Fibroblast of skin of right biceps (primary cell): ENCODE measurements at places on chromosomes 13 and 19.

GRCh38 chr19:39325778-39326665, 5.4 kb upstream of the LRFN1 start:
- DNase-seq: no peak

- peak; percentile 65 for DNase-seq
Measured at GRCh38 chr13:97364031-97364430, 69.9 kb upstream of the RAP2A start.

- DNase-seq: no peak
Measured at GRCh38 chr19:42571116-42571515, 23.6 kb downstream of the CEACAM8 start.

DNA sequence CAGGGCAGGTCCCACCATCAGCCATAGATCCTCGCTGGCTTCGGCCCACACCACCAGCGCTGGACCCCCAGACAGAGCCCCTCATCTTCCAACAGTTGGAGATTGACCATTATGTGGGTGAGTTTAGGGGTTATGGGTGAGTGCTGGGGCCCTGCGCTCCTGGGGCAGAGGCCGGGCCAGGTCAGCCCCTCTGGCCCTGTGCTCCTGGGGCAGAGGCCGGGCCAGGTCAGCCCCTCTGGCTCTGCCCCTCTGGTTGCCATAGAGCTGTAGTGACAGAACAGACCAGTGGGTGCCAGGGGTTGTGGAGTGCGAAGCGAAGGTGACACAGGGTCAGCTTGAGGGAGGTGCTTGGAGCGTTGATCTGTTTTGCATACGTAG, 15.2 kb downstream of the POLD1 start:
- DNase-seq: no peak

GRCh38 chr13:21683034-21683733, 12.3 kb downstream of the FGF9 start:
- DNase-seq: peak; percentile 66

- DNase-seq: peak; percentile 78
Measured at GRCh38 chr19:40623403-40624251, 22.5 kb downstream of the LTBP4 start.

GRCh38 chr13:44894001-44894770, 95.1 kb downstream of the NUFIP1 start:
- no peak for DNase-seq

DNA sequence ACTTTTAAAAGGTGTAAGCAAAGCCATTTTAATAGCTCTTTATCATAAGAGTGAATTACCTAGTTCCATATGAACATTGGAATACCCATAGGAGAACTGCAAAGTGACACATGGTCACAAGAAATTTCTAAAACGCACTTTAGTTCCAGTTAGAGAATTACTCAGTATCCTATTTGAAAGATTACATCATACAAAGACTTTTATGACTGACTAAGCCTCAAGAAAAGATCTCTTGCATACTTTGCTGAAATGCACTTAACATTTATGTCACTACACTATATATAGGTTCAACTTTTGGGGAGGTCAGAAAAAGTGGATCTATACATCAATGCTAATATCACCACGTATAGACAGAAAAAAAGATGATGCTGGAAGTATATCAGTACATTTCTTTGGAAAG, 7.1 kb downstream of the PCDH9 start:
- DNase-seq: peak; percentile 57

GRCh38 chr13:33280923-33281322, 4.6 kb downstream of the STARD13 start:
- no peak for DNase-seq

DNA sequence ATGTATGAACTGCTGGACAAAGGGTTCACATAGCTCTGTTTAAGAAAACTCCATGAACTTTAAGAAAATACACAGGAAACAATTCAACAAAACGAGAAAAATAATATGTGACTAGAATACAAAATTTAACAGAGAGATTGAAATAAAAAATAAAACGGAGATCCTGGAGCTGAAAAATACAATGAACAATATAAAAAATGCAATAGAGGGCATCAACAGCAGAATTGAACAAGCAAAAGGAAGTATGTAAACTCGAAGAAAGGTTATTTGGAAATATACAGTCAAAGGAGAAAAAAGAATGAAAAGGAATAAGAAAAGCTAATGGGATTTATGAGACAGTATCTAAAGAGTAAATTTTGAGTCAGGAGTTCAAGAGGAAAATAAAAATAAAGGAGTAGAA, 163.0 kb upstream of the DACH1 start:
- DNase-seq: no peak

GRCh38 chr13:71786875-71787274, 80.1 kb downstream of the DACH1 start:
- no peak for DNase-seq

DNA sequence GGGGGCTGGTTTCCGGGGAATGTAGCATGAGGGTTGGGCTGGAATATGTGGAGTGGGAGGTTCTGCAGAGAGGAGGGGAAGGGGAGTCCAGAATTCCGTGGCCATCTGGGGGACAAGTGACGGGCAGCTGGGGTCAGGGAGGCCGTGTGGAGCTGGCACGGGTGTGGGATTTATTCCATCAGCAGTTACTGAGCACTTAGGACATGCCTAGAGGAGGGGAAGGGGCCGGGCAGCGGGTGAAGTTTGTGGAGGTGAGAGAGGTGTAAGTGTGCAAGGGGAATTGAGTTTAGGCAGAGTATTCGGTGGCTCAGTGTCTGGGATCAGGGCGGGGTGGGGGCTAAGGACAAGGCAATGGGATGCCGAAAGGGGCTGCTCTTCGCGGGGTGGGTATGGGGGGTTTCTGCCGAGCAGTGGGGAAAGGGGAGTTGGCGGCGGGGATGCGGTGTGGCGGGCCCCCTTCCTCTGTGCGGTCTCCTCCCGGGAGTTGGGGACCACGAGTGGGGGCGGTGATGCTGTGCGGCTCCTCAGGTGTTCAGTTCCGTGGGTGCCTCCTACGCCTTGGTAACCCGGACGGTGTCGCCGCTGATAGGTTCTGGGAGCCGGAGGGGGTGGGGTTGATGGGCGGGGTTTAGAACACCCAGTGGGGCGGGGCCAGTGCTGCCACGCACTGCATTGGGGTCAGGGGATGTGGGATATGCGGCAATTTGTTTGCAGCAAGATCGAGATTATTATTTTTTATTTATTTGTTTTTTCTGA, 5.4 kb downstream of the CCDC61 start:
- no peak for DNase-seq

GRCh38 chr19:2476451-2477140, 669 bp downstream of the GADD45B start:
- peak; percentile 86 for DNase-seq

DNA sequence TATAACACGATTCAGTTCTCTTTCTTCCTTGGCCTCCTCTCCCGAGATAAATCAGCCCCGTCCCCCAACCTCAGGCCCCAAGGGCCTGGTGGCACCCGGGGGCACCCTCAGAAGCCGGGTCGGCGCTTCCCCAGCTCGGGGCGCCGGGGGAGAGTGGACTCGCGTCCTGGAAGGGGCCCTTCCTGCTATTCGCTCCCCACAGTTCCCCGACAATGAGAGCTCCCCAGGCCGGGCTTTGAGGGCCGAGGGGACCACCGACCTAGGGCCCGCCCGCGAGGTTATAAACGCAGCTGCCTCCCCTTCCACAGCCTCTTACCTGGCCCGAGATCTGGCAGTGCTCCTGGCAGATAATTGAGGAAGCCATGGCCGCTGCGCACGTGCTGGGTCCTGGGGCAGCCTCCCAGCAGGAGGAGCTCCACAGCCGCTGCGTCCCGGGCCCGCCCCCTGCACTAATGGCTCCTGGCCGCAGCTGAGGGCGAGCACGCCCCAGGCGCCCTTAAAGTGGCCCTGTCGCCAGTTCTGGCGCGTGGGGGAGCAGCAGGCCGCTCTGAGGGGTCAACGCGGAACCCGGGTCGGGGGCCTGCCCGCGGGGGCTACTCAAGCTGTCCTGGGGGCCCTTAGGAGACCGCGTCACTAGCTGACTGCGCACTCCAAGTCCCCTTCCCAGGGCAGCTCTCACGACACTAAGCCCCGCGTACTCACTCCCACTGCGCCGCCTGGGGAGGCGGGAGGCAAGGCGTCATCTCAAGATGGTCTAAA, at the start of gene SOHLH2:
Gene SOHLH2, minus strand, starts transcription at position 394 of the 759 bp plus-strand sequence. Its CDS starts 30 bp downstream, at position 364.
- DNase-seq: no peak

GRCh38 chr19:1720237-1720636, 33.1 kb upstream of the ONECUT3 start:
- DNase-seq: no peak

DNA sequence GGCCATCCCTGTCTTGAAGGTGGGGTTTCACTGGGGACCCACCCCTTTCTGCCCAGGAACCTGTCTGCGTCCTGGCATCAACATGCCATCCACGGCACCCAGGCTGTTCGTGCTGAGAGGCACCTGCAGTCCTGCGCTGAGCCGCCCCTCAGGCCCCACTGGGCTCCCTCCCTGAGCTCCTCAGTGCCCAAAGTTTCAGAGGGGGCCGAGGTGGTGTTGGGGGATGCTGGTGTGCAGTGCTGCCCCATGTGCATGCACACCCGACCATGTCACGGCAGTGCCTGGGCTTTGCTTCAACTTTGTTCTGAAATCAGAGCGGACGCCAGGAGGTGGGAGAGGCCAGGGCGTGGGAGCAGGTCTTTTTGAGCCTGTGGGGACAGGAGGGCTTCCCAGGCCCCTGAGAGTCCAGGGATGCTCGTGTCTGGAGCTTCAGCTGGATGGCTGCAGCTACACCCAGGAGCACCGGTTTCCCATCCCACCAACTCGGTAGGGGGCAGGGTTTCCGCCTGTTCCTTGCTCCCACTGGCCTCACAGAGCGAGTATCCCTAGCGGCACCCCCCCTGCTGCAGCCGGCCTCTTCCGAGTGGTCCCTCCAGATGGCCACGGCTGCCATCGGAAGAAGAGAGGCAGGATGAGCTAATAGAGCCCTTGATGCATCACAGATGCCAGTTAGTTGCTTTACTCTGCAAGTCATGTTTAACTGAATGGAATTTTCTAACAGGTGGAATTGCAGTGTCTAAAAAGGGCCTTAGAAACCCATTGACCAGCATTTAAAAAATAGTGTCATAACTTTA, 44.0 kb downstream of the WDFY2 start:
- no peak for DNase-seq

DNA sequence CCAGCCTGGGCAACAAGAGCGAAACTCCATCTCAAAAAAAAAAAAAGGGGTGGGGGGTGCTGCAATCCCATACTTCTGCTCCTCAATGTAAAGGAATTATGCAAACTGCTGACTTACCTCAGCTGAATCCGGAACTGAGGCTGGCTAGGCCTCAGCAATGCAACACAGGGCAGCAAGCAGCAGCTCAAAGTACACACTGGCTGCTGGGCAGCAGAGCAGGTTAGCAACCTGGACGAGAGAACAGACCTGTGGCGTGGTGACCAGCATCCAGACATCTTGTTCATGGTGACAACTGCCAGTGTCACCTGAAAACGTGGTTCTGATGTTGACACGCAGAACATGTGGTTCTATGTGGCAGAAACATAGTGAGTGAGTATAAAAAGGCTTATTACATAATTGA, 28.1 kb downstream of the ZNF14 start:
- DNase-seq: no peak

DNA sequence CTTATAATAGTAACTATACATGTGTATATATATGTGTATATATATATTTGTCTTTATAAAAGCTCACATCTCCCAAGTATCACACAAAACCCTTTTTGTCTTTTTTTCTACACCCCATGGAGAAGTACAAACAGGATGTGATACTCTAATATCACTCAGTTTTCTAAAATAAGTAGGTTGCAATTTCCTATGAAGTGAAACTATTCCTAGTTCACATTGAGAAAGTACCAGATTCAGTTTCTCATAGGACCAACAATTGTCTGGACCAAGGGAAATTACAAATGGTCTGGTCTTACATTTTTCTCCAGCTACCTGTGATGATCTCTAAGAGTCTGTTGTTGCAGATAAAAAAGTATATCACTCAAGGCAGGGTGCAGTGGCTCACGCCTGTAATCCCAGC, 17.9 kb upstream of the LILRB1 start:
- DNase-seq: no peak

- no peak for DNase-seq
Measured at GRCh38 chr13:36428086-36428485, 4.2 kb upstream of the CCNA1 start.

- DNase-seq: no peak
Measured at GRCh38 chr13:80399340-80400163, 58.6 kb upstream of the SPRY2 start.
